ENCODE measurements at places on chromosomes 7 and 10.

DNA sequence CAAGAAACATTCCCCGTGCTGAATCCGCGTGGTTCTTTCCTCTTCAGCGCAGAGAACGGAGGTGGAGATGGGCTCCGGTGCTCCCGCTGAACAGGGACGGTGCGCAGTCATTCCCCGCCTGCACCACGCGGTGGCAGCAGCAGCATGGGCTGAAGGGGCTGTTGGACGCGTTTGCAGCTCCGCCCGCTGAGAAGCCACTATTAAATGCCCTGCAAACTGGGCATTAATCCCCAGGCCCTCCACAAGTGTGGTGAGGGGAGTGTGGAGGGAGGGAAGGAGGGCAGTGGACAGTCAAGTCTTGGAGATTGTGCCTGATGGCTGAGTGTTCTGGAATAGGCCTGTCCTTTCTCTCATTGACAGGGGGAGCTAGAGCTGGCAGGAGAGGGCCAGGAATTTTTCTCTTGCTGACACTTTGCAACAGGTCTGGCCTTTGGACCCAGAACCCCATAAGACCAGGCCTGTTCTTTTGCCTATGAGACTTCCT, 240.2 kb upstream of the INHBA start:
- DNase-seq = peak; percentile 68

DNA sequence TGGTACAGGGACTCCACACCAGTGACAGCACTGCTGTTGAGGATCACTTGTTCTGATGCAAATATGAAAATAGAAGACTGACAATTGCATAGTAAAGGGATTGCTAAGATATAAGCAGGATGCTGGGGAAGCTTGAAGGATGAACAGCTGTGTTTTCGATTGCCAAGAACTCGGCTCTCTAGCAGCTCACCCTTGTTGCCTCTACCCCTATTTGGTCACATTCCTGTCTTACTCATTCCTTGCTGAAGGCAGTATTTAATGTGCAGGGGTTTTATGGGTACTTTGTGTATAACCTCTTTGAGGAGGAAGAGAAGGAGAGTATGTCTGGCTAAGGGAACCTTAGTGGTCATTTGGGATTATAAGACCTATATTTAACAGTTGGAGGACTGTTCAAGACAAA, 218.8 kb downstream of the AUTS2 start:
- no peak for DNase-seq

- DNase-seq = no peak
These were observed 161.0 kb upstream of the TRIM24 start for GRCh38 chr7:138299066-138299465.

DNA sequence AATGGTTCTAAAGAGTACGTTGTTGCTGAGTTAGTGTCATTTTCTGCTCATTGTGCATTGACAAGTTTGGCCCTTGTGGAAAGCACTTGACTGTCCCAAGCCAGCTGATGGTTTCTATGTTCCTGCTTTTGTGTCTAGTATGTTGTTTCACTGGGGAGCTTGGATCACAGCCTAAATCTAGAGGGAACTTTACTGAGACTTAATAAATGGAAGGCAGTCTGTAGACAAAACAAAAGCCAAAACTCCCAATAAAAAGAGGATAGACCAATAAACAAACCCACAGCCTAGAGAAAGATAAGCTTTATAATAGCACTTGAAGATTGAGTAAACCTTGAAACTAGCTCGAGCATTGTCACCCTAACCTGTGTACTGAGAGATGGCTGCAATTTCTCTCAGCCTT, 196.8 kb downstream of the ADRA2A start:
- DNase-seq = no peak

DNA sequence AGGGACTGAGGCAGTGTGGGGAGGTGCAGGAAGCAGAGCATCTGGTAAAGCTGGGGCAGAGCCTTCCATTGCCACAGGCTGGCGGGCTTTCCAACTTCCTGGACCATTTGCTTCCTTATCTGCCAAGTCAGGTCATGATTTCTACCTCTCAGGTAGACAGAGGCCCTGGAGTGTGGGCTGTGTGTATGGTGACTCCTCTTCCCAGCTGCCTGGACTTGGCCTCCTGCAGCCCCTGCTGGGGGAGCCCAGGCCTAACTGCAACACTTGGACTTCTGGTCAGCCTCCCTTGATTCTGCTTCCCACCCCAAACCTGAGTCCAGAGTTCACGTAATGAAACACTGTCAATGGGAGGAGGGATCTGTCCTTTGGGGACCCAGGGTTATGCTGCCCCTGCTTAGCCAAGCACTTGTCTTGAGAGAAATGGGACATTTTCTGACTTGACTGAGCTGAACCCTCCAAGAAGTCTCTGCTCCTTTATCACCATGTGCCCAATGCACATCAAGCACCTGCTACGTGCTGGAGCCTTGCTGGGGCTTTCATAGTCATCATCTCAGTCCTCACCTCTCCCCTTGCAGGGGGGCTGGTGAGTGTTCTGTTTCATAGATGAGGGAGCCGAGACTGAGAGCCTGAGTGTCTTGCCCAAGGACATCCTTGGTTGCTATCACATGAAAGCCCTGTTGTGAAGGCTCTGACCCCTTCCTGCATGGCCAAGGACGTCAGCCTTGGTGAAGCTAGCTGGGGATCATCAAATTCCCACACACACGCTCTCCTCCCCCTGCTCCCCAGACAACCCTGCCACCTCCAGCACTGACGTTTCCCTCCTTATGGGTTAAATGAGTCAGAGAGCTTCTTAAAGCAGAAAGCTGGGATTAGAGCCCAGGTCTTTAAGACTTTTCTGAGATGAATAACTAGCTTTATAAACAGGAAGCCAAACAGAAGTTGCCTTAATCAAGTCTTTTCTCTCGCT, 3.4 kb downstream of the CLEC2L start:
- DNase-seq = no peak

DNA sequence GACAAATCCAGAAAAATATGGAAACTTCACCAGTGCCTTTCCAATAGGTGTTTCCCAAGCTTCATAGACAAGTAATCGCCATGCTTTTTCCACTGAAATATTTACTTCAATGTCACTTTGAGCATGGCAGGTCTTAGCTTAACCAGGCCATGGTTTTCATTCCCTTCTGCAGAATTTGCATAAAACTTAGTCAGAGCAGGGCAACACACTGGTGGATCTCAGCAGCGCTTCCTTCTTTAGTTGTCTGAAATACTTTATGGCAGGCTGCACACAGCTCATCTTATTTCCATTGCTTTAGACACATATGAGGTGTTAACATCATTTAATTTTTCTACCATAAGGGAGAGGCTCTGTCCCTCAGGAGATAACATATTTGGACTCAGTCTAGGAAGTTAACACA, 102.9 kb upstream of the AHR start:
- DNase-seq = no peak

DNA sequence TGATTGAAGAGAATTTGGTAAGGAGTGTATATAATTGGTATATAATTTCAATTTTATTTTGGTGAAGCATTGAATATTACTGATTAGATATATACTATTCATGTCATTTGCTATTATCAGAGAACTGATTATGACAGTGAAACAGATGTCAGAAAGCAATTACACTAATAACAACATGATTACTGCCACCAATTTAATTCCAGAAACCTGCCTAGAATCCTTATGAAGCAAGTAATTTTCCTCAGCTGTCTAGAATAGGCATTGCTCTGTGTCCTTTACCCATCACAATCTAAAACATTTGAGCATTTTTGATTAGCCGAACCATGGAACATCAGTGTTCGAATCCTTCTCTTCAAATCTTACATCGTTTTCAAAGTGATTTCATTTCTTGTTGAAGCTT, 24.5 kb downstream of the PLXDC2 start:
- no peak for DNase-seq

- no peak for DNase-seq
These were observed 30.5 kb downstream of the GRK5 start for GRCh38 chr10:119237722-119238436.

GRCh38 chr7:27177795-27178320, 3.7 kb upstream of the HOXA10 start:
- DNase-seq = no peak

GRCh38 chr10:74104480-74104879, 46.1 kb downstream of the AP3M1 start:
- no peak for DNase-seq

- no peak for DNase-seq
These were observed 302.2 kb downstream of the CCDC3 start for GRCh38 chr10:12699258-12699700.

DNA sequence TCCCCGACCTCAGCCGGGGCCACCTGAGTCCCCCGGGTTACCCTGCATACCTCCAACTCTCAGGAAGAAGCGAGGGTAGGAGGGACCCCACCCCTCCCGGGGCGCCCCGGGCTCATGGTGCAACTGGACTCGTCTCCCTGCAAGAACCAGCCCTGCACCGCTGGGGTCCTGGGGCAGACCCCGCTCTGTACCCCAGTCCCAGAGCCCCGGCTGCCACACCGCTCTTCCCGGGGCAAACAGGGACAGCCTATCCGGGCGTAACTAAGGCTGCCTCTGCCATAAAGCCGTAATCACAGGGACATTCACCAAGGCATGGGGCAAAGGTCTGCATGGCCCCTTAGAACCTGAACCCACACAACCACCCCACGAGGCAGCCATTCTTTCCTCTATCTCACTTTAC, 6.7 kb upstream of the MAFK start:
- DNase-seq = no peak

DNA sequence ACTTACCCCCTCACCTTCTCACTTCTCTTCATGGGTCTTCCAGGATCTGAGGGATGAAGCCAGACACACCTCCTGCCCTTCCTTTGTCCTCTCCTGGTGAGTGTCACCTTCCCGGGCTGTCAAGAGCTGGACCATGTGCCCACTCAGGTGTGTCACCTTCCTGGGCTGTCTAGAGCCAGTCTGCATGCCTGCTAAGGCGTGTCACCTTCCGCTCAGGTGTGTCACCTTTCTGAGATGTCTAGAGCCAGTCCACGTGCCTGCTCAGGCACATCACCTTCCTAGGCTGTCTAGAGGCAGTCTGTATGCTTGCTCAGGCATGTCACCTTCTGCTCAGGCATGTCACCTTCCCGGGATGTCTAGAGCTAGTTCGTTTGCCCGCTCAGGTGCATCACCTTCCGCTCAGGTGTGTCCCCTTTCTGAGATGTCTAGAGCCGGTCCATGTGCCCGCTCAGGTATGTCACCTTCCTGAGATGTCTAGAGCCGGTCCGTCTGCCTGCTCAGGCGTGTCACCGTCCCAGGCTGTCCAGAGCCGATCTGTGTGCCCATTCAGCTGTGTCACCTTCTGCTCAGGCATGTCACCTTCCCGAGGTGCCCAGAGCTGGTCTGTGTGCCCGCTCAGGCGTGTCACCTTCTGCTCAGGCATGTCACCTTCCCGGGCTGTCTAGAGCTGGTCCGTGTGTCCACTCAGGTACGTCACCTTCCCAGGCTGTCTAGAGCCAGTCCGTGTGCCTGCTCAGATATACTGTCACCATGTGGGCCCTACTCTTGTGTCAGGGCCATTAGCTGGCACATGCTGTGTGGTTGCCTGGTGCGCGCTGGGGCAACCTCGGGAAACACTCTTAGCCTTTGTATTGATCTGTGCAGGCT, 245.3 kb downstream of the EBF3 start:
- DNase-seq = no peak

DNA sequence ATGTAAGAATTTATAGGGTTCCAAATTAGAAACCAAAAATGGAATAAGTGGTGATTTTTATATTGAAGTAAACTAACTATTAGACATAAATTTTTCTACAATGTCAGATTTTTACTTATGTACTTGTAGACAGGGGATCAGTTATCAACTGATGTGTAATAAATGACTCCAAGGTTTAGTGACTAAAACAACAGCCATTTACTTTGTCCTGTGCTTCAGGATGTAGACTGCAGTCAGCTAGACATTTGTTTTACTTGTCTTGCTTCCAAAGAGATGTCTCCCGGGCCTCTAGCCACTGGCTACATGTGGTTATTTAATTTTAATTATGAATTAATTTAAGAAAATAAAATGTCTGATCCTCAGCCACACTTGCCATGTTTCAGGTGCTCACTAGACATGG, 249.7 kb upstream of the IGFBP3 start:
- DNase-seq = no peak

All from nucleus accumbens (tissue), 56 donors.